ENCODE measurements at places on chromosomes 1 and 21. TPM values are rescaled to one million over a fixed set of nuclear protein-coding genes. Genes with fewer than 3 reads are reported as not detected.

- DNase-seq = peak; percentile 85
- peaks cover 77% of the 10 kb centered on the region for H3K4me1 ChIP-seq
These were observed 1.6 kb upstream of the PANK4 start for GRCh38 chr1:2528016-2528415.

DNA sequence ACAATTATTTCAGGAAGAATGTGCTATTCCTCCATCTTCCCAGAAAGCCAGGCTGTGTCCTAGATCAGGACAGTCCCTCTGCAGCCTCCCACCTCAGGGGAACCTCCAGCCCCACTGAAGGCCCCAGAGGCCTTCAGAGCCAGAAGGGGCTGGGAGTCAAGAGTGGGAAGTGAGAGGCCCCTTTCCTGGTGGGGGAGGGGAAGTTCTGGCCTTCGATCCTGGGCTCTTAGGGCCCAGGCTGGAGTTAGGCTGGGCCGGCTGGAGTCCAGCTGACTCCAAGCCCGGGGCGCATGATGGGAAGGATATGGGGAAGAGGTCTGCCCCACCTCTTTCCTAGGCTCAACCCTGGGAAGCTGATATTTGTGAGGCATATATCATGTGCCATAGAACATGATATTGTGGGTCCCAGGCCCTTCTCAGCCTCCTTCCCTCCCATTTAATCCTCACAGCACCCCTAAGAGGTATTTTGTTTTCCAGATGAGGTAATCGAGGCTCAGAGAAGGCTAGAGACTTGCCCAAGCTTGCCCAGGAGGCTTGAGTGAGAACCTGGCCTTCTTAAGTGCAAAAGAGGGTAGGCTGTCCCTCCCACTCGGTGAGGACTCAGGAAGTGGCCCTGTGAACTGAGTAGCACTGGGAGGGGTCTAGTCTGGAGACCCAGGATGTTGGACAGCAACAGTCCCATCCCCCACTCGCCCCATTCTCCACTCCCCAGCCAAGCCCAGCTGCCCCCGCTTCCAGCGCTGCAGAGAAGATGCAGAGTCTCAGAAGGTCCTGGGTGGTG lies 18.6 kb upstream of the HSPG2 start:
- no peaks in the 10 kb centered on the region for H3K27me3 ChIP-seq
- peaks cover 7% of the 10 kb centered on the region for H3K4me1 ChIP-seq
- no peaks in the 10 kb centered on the region for H3K36me3 ChIP-seq
- no peak overlapping the region for H3K4me3 ChIP-seq

TFF2 gene
- total RNA-seq = not detected

TNFRSF4 gene
- total RNA-seq = 0.42 TPM

RBM11 gene
- total RNA-seq = not detected

Data from gastrocnemius medialis (tissue), 4 donors.